ENCODE measurements at places on chromosomes 2 and 18. TPM values are rescaled to one million over a fixed set of nuclear protein-coding genes. Genes with fewer than 3 reads are reported as not detected.

- no peak for DNase-seq
Measured at GRCh38 chr2:82652117-82652516, 1807.0 kb downstream of the SUCLG1 start.

DNA sequence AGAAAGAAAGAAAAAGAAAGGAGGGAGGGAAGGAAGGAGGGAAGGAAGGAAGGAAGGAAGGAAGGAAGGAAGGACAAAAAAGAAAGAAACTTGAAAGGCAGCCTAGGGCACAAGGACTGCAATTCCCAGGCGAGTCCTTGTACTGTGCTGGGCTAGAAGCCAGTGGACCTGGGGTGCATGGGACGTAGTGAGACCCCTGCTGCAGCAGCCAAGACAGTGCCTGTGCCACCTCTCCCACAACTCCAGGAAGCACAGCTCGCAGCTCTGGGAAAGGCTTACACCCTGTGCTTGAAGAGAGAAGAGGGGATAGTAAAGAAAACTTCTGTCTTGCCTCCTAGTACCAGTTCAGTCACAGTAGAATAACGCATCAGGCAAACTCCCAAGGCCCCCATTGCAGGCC is 227.9 kb upstream of the CDH7 start:
- DNase-seq: no peak

DNA sequence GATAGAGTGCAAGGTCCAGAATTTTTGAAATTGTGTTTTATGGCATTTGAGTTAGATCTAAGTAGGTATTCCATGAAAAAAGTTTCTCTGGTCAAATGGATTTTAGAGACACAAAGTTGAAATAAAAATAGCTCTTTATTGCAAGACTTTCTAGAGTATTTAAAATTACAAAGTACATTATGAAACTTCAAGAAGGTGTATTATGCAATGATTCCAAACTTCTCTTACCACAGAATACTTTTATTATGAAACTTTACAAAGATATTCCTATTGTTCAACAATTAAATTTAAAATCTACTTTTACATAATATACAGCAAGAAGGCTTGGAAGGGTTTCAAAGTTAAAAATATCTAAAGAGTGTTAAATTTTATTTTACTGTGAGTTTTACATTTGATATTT is 65.9 kb downstream of the CALCRL start:
- DNase-seq: no peak

DNA sequence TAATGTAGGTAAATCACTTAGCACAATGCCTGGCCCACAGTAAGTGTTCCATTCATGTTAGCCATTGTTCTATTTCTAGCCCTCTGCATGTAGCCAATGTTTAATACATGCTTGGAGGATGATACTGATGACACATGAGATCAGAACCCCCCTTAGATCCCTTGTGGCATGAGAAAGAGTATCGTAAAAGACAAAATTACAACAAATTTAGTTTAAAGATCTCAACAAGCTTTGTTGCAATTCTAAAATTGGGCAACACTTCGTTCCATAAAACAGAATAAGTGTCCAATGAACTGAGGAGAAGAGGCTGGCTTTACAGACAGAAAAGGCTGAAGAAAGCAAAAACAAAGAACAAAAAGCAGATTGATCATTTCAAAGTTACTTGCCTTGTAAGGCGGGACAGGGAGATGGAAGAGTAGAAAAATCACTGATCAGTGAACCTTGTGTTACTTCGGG is 148.7 kb upstream of the SLC1A4 start:
- DNase-seq: no peak

GRCh38 chr2:112658839-112659667 is 13.3 kb downstream of the SLC20A1 start:
- DNase-seq: no peak

GRCh38 chr18:5462227-5462626 is 81.6 kb downstream of the EPB41L3 start:
- no peak for DNase-seq

DNA sequence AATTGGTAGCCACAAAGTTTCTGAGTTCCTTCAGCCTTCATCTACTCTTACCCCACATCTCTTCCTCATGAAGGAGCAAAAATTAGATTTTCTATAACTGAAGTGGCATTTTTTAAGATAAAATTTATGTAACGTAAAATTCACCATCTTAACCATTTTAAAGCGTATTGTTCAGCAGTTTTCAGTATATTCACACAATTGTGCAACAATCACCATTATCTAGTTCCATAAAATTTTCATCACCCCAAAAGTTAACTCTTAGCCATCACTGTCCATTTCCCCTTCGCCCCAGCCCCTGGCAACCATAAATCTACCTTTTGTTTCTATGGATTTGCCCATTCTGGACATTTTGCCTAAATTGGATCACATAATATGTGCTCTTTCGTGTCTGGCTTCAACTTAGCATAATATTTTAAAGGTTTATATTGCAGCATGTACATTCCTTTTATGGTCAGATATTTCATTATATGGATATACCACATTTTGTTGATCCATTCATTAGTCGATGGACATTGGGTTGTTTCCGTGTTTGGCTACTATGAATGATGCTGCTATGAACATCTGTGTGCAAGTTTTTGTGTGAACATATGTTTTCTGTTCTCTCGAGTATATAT is 44.6 kb downstream of the ATIC start:
- no peak for DNase-seq

- DNase-seq: no peak
Measured at GRCh38 chr2:159518321-159519005, 97.9 kb downstream of the BAZ2B start.

DNA sequence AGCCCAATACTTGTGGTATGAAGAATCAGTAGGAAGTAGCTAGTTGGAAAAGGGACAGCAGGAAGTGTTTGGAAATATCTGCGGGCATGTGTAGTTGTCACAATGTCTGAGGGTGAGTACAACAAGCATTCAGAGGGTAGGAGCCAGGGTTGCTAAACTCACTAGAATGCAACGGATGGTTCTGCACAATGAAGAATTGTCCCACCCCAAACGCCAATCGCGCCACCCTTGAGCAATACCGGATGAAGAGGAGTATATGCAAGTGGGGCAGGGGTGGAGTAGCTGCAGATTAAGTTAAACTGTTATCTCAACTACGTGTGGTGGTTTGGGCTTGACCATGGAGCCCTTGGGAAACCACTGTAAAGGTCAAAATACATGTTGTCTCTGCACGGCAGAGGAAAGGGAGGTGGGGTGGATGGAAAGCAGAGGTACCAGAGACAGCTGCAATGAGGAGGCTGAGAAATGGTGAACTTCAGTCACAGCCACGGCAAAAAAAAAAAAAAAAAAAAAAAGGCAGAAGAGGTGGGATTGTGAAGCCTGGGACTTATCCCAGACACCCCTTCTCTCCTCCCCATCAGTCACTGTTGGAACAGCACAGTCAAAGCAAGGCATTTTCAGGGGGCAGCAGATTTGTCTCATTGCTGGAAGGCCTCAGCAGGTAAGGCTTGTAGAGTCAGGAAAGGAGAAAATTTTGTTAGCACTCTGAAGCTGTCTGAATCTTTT is 5.2 kb downstream of the CCL20 start:
- no peak for DNase-seq

DNA sequence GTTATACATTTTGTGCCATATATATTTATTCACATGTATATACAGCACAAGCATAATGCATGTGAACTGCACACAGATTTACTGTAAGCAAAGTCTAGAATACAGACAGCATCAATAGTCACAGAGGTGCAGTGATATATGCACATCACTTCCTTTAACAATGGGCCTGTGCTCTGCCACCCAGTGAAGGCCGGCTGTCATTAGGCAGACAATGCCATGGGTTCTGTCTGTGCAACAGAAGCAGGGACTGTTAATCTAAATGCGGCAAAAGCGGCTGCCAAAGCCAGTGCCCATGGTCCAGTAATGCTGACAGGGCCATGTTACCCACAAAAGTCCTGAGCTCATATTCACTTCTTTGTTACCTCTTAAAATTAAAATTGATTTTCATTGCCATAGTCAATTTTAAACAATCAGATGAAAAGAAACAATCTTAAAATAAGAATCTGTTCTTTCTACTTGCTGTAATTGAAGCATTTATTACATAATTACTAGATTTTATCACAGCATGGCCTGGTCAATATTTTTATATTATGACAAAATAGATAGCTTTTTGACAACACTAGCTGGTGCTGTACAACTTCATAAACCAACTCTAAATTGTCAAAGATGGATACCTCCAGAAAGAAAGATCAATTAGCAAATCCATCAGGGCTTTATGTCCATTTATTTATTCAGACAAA is 232.0 kb downstream of the STK39 start:
- DNase-seq: no peak

- no peak for DNase-seq
Measured at GRCh38 chr2:127560201-127560930, 24.9 kb downstream of the MYO7B start.

DNA sequence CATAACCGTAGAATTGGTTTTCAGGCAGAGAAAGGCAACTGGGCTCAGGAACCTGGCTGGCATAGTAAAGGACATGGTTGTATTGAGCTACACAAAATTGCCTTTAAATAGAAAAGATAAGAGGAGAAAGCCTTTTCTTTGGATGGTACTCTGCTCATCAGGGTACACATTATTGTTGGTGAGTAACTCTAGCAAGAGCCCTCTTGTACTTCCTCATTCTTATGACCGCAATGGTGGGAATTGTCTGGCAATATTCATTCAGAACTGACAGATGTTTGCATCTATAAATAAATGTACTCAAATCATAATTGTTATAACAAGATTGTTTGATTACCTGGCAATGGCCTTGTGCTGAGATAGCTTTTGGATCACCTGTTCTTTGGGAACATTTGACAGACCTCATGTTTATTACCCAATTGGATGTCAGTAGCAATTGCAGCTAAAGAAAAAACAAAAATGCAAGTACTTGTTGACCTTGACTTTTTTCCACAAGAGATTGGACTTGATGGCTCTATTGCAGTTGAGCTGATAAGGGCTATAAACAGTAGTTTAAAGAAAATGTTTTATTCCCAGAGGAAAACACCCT is 43.9 kb downstream of the MEIS1 start:
- peak; percentile 19 for DNase-seq

DNA sequence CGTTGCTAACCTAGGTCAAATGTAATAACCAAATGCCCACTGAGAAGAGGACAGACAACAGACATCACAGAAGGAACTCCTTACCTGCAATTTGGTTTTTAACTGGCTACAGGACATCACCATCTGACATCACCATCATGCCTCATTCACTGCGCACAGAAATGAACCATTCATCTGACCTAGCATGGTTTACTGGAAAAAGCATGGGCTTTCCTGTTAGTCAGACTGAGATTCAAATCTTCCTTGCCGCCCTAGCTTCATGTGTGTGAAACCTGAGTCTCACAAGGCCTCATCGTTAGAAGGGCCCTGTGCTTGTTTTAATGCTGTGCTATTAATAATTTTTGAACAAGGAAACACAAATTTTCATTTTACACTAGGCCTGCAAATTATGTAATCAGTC is 1.1 kb upstream of the HIBCH start:
- DNase-seq: no peak

DNA sequence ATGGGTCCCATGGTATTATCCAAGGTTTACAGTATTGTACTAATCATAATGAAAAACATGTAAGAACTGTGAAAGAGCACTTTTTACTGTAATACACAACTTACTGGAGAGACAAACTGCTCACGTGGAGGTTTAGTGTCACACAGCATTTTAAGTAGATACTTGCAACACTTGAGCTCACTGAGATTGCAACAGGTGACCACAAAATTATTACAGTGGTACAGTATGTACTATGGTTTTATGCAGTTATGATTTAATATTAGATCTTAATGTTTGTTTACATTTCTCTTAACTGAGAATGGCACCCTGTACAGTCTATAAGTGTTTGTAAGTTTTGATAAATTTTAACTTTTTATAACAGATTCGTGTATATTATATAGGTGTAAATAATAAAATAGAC is 118.6 kb upstream of the SKOR2 start:
- no peak for DNase-seq

DNA sequence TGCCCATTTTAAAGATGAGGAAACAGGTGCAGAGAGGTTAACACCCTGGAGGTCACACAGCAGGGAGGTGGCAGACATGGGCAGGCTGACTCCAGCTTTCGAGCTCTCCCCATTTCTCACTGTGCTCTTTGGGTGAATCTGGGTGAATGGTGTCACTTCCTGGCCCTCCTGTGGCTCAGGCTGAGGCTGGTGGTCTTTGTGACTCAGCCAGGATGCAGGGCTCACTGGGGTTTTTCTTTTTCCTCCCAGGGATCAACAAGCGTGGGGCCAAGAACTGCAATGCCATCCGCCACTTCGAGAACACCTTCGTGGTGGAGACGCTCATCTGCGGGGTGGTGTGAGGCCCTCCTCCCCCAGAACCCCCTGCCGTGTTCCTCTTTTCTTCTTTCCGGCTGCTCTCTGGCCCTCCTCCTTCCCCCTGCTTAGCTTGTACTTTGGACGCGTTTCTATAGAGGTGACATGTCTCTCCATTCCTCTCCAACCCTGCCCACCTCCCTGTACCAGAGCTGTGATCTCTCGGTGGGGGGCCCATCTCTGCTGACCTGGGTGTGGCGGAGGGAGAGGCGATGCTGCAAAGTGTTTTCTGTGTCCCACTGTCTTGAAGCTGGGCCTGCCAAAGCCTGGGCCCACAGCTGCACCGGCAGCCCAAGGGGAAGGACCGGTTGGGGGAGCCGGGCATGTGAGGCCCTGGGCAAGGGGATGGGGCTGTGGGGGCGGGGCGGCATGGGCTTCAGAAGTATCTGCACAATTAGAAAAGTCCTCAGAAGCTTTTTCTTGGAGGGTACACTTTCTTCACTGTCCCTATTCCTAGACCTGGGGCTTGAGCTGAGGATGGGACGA is 13.2 kb downstream of the ITM2C start:
- peak; percentile 59 for DNase-seq

GRCh38 chr18:74654638-74655037 is 57.0 kb downstream of the ZNF407 start:
- DNase-seq: no peak

GRCh38 chr2:15832030-15832709 is 108.2 kb upstream of the MYCN start:
- DNase-seq: no peak

DNA sequence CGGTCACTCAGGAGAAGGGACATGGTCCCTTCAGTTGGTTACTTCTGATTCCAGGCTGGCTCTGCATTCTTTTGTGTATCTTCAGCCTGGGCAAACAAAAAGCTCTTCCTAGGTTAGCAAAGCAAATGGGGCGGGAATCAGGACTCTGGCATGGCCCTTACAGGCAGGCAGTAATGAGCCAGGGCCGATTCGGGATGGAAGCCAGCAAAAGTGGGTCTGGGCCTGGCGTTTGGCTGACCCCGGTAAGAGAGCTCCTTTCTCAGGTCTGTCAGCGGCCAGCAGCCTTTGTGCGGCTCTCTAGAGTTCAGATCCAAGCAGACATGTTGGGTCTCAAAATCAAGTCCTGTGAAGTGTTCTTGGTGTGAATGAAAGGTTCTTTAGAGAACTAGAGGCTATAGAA is 81.5 kb upstream of the EML6 start:
- no peak for DNase-seq

GRCh38 chr2:219168932-219169331 is 897 bp downstream of the SLC23A3 start:
- DNase-seq: no peak

GRCh38 chr18:76259096-76259495 is 235.9 kb downstream of the ZNF516 start:
- no peak for DNase-seq

- no peak for DNase-seq
Measured at GRCh38 chr2:118580651-118581050, 266.8 kb downstream of the EN1 start.

Gene EML6
- 6.0 TPM for polyA plus RNA-seq

Gene CGREF1
- polyA plus RNA-seq: 11.5 TPM

Gene ACMSD
- 0.34 TPM for polyA plus RNA-seq

Gene TFCP2L1
- 0.45 TPM for polyA plus RNA-seq

Gene COL3A1
- polyA plus RNA-seq: 1,077 TPM

Gene THAP4
- 35.7 TPM for polyA plus RNA-seq

Gene CD207
- 1.9 TPM for polyA plus RNA-seq

Gene NYAP2
- 0.40 TPM for polyA plus RNA-seq
